ENCODE measurements at places on chromosomes 7 and 10.

DNA sequence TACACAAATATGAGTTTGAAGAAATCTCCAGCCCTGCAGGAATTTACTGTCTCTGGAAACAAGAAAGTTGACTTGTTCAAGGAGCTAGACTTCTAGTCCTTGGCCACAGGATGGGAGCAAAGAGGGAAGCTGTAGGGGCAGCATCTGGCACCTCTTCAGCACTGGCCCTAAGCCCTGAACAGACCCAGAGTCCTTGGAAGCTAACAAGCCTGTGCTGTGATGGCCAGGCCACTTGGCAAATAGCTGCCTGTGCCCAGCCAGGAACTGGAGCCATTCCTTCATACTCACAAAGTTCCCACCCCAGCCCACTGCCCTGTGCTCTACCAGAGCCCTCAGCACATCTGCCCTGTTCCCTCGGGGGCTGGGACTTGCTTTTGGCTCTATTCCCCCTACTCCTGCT is 9.4 kb upstream of the COL13A1 start:
- no peak for DNase-seq

DNA sequence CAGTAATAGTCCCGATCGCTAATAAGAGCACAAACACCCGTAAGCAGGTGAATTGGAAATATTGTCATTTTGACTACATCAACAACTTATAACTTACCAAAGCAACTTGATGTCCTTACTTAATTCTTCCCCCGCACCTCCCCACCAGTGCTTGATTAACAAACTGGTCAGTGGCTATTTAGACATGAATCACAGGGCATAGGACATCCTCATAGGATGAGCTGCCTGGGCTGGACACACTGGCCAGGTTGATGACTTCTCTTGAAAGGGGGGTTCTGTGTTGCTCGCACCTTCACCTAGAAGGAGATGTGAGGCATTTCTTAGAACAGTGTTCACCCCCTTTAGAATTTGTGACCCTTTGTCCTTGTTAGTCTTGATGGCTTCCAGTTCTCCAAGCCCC is 163.2 kb downstream of the TCF7L2 start:
- DNase-seq = no peak

- no peak for DNase-seq
Observed at GRCh38 chr7:781186-781849, 51.0 kb upstream of the SUN1 start.

DNA sequence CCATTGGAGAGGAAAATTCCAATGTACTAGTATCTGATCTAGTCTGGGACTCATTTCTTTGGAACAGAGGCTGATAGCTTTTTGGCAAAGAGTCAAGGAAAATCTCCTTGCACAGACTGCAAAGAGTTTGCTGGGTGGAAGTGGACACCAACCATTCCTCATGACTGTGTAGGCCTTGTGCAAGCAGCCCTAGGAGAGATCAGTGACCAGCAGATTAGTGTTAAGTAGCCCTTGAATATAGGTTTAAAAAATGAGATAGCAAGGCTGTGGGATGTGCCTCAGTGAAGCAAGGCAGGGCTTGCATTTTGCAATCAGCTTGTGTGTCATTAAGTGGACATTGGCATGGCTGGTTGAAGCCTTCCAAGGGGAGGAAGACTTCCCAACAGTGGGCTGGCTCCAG is 341.6 kb downstream of the PLXNA4 start:
- no peak for DNase-seq

DNA sequence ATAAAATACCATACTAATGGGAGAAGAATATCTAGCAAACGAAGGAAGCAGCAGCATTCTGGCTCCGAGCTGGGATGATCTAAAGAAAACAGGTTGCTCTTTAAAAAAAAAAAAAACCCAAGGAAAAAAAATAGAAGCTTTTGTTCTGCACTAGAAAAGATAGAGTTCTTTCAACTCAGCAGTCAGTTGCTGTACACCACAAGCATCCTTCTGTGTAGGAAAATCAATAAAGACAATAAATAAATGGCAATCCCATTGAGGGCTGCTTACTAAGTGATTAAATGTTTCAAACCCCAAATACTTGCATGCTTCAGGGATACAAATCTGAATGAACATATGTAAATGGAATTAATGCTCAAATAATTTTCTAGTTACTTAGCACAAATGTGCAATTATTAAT is 207.1 kb downstream of the TEX36 start:
- DNase-seq = no peak

DNA sequence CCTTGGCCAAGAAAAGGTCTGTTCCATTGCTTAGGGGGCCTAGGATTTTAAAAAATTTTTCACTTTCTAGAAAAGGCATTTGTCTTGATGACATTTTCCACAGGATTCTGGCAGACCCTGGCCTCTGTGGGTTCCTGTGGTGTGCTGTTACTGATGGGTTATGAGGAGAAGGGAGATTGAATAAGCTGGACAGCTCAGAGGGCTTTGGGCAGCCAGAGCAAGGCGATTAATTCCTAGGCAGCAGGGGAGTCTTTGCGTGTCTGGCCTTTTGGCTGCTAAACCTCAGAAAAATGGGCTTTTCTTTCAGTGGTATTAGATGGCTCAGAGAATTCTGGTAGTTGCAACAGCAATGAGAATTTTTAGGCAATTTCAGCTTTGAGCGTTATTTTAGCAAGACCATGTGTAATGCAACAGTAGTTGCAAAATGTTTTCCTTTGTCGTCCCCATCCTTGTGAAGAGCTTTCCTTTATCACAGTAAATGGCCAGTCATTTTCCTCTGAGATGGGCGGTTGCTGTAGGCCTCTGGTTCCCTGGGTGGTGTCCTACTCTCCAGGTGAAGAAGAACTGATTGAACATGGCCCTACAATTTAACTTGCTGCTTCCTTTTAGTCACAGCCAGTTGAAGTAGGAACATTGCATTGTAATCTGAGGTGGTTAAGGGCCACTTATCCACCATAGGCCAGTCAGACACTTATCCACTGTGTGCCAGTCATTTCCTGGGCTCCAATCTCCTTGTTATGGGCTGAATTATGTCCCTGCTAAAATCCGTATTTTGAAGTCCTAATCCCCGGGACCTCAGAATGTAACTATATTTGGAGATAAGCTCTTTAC is 43.2 kb downstream of the SH2D4B start:
- no peak for DNase-seq
